ENCODE measurements at places on chromosomes 7 and 10.

- no peak for DNase-seq
These were observed 444.2 kb upstream of the MKI67 start for GRCh38 chr10:128570319-128570995.

GRCh38 chr7:13604178-13604577 is 385.3 kb downstream of the ETV1 start:
- DNase-seq = no peak

GRCh38 chr10:72663971-72664370 is 28.0 kb upstream of the MCU start:
- no peak for DNase-seq

DNA sequence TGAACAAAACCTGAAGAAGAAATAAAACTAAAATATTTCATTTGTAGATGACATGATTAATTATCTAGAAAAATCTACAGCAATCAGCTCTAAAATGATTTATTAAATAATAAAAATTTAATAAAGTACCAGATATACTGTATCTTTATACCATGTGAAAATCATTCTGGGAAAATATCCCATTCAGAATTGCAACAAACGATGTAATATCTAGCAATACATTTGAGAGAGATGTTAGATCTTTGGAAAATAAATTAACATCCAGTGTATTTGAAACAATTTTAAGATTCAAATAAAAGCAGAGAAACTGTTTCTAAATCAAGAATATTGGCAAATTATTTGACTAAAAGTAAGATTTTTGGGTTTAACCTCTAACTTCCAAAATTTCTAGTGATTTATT is 62.2 kb downstream of the ZEB1 start:
- no peak for DNase-seq
